ENCODE measurements at places on chromosomes 2 and 18.

GRCh38 chr2:2653231-2653630 is 322.2 kb upstream of the MYT1L start:
- DNase-seq: no peak

GRCh38 chr2:189901664-189902063 is 117.4 kb downstream of the PMS1 start:
- DNase-seq: no peak

GRCh38 chr18:78126536-78126935 is 853.1 kb upstream of the SALL3 start:
- no peak for DNase-seq

GRCh38 chr18:9366126-9366714 is 31.6 kb downstream of the TWSG1 start:
- peak; percentile 70 for DNase-seq

DNA sequence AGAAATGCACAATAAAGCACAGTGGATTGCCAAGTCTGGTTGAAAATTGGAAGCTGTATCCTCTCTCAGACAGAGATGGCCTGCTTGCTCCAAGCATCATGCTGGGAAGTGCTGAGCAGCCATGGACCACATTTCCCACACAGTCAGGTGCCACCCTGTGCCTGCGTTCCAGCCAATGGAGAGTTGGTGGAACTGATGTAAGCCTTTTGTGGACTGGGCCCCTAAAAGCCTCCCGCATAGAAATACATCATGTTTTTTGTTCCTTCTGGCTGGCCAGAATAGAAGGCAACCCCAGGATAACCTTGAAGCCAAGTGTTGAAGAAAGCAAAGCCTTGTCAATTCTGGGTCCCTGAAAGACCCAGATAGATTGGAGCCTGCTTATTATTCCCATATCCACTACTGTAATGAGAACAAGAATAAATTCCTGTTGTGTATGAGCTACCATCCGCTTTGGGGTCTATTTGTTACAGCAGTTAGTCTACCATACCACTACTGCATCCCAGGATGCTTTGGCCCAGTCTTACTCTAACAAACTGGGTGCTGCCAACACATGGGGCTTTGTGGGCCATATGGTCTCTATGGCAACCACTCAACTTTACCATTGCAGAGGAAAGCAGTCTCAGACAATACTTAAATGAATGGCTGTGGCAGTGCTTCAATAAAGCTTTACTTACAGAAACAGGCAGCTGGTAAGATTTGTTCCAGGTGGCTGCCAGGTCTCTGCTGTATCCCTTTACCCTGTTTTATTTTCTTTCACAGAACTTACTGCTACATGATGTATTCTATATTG is 65.4 kb downstream of the POLE4 start:
- no peak for DNase-seq

- no peak for DNase-seq
These were observed 74.5 kb downstream of the ETAA1 start for GRCh38 chr2:67471681-67472080.

- DNase-seq: no peak
These were observed 334.2 kb upstream of the NETO1 start for GRCh38 chr18:73201940-73202339.

DNA sequence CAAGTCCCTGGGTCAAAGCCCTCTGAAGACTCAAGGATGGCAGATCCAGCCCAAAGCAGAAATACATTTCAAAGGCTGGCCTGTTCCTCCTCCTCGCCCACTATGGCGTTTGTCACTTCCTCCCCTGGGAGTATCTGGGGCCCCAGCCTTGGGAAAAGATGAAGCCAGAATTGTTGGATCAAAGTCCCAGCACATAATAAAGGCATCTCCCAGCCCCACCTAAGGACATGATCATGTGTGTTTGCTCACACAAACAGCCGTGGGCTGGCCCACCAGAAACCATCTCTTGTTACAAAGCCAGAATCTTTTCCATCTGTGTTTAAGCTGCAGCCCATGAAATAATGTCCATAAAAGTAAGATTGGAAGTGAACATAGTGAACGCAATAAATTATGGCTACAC is 50.1 kb upstream of the HAAO start:
- peak; percentile 57 for DNase-seq

- no peak for DNase-seq
These were observed 78.4 kb downstream of the TRIM43 start for GRCh38 chr2:95670167-95670566.

GRCh38 chr2:172558372-172558771 is 2.5 kb downstream of the PDK1 start:
- no peak for DNase-seq

- no peak for DNase-seq
These were observed 62.8 kb upstream of the CYP26B1 start for GRCh38 chr2:72210470-72210869.

GRCh38 chr18:49041435-49042245 is 90.9 kb upstream of the SMAD7 start:
- no peak for DNase-seq

- no peak for DNase-seq
These were observed 10.4 kb downstream of the CHST10 start for GRCh38 chr2:100407073-100407472.

DNA sequence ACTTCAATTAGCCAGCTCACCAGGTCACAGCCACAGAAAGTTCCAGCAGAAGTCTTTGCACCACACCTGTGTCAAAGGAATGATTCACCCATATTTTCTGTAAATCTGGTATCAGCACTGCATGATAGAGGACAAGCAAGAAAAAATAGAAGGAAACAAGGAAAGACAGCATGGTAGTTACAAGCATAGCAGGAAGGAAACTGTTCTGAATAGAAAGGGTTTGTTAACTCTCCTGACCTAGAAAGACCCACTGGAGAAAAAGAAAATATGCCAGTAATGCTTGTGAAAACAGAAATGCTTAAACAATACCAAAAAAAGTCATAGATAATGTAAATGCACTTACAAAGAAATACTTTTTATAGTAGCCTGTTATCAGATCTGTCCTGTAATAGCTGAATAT is 40.8 kb downstream of the SCRN3 start:
- no peak for DNase-seq

GRCh38 chr2:106011380-106011779 is 182.7 kb downstream of the UXS1 start:
- DNase-seq: no peak

GRCh38 chr18:32257084-32257785 is 67.4 kb downstream of the MEP1B start:
- no peak for DNase-seq

GRCh38 chr2:12070153-12070552 is 323.7 kb downstream of the LPIN1 start:
- no peak for DNase-seq

DNA sequence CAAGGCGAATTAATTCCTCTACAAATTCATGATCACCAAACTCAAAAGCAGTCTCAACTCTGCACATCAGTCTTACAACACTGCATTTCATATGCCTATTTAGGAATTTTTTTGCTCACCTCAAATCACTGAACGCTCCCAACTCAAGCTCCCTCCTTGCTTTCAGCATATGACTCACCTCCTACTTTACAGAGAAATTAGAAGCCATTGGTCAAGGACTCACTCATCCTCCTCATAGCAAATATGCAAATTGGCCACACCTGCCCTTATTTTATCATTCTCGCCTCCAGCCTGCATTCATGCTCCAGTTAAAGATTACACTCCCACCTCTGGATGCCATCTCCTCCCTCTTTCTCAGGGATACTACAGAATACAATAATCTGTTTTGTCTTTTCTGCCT is 148.8 kb downstream of the MBD2 start:
- no peak for DNase-seq

GRCh38 chr2:86675104-86675503 is 45.0 kb upstream of the RMND5A start:
- DNase-seq: no peak

GRCh38 chr18:46169464-46169941 is 65.3 kb downstream of the HAUS1 start:
- no peak for DNase-seq

GRCh38 chr2:60958361-60958760 is 59.2 kb upstream of the PEX13 start:
- DNase-seq: no peak

DNA sequence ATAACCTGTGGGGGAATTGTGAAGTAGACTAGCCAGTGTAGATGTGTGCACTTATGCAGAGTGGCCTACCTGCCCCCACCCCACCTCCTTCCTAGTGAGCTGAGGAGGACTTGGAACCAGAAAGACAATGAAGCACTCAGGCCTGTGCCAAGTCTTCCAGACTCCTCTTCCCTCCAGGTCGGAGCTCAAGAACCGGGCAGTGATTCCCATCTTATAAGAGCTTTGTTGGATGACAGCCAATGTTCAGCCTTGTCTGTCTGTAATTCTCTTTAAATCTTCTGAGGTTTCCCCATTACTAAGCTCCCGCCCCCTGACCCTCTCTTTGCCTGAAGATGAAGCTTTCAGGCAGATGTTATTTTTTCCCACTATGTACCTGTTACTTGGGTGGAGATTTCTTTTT is 121.0 kb downstream of the SMAD2 start:
- DNase-seq: no peak

GRCh38 chr2:236971131-236971821 is 114.4 kb upstream of the COPS8 start:
- DNase-seq: peak; percentile 64

GRCh38 chr18:46001892-46002291 is 34.8 kb upstream of the EPG5 start:
- no peak for DNase-seq

DNA sequence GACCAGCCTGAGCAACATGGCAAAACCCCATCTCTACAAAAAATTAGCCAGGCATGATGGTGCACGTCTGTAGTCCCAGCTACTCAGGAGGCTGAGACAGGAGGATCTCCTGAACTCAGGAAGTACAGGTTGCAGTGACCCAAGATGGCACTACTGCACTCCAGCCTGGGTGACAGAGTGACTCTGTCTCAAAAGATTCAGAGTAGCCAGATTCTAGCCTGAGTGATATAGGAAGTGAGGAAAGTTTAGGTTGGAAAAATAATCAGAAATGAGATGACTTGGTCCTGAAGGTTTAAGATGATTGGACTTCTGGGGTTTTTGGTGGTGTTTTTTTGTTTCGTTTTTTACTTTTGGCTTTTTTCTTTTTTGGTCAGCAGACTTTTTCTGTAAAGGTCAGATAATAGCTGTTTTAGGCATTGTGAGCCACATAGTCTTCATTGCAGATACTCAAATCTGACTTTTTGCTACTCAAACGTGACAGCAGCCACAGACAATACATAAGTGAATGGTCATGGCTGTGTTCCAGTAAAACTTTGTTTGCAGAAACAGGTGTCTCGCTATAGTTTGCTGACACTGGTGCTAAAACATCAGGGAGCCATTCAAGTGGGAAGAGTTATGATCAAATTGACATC is 104.1 kb upstream of the UBXN4 start:
- DNase-seq: no peak

- no peak for DNase-seq
These were observed 30.0 kb downstream of the PMAIP1 start for GRCh38 chr18:59929621-59930295.

DNA sequence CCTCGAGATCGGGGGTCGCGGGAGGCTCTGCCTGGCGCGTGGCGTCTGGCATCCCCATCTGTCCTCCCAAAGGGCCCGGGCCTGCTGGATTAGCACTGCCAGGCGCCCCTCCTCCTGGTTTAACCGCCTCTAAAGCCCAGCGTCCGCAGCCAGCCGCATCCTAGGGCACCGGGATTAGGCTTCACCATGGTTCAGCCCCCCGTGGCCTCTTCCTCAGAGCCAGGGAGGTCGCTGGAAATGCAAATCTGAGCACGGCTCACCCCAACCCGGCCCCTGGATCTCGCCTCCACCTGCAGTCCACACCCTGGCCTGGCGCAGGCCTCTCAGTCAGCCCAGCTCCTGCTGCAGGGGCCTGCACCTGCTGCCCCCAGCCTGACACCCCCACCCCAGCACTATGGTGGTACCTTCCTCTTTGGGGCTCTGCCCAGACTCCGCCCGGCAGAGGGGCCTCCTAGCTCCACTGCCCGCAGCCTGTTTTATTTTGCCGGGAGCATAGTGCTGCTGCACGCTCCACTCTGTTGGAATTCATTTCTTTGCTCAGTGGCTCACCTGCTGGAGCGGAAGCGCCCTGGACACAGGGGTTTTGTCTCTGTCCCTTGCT is 13.2 kb downstream of the PRELID3A start:
- DNase-seq: no peak

DNA sequence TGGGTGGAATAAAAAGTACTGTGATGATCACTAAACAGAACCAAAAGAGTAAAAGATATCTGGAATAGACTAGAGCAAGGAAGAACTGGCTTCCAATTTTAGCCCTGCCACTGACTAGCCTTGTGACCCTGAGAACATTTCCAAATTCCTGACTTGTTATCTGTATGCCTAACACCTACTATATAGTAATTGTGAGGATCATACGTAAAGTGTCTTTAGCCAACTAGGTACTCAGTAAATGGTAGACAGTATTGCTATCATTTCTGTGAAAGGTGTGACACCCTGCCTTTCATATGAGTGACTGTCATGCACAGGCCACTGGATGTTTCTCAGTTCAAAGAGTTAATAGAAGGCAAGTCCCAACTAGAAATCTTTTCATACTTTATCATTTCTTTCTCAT is 29.8 kb downstream of the CYTIP start:
- no peak for DNase-seq

DNA sequence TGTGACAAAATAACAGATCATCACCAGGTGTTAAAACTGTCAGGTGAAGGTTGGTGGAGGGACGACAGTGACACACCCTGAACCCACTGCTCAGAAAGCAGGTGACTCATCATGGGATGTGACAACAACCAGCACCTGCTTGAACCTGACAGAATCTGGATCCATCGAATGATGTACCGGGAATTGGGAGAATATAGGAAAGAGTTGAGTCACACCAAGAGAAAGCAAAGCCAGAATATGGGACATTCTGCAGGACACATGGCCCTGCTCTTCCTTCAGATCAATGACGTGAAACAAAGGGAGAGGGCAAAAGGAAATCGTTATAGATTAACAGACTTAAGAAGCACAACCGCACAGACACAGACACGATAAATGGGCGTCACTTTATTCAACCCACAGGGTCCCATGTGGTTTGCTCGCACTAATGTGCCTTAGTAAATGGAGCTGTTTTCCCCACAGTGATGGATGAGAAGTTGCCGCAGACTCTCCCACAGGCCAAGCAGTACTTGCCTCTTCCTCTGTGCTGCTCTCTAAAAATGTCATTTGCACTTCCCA is 100.1 kb downstream of the CRACDL start:
- DNase-seq: no peak

Data from ascending aorta (tissue), 2 donors.